AG08396 (cell line): ENCODE measurements at places on chromosomes 13 and 19.

DNA sequence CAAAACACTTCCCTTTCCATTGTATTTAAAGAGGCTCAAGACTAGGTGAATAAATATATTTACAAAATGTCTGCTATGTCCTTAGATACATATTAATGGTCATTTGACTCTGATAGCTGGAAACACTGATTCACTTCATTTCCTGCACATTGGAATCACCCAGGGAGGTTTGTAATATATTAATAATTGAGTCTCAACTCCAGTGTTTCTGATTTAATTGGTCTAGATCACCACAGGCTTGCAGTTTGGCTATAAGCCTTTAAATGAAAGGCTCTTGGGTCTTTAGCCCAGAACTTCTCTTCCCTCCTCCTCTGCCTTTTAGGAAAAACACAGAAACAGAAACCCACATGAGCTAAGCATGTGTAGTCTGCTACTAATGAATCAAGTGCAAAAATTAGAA lies 378.0 kb downstream of the TBC1D4 start:
- DNase-seq = no peak

GRCh38 chr13:72567566-72567965 lies 159.9 kb downstream of the MZT1 start:
- no peak for DNase-seq

- DNase-seq = no peak
These were observed 183.7 kb downstream of the TEX29 start for GRCh38 chr13:111503905-111504695.

GRCh38 chr13:43388282-43389034 lies 365.1 kb downstream of the DNAJC15 start:
- no peak for DNase-seq

DNA sequence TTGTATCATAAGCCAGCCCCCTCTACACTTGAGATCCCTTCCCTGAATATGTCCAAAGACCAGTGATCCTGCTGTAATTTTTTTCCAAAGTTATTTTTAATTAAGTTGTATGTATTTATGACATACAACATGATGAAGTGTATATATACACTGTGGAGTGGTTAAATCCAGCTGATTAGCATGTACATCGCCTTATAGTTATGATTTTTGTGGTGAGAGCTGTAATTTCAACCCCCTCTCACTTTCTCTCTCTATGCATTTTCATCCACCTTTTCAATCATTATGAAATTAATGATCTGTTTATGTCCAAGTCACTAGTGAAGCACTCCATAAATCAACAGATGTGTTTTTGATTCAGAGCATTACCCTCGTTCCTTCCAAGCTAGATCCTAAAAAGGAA lies 85.3 kb downstream of the KCTD12 start:
- no peak for DNase-seq

DNA sequence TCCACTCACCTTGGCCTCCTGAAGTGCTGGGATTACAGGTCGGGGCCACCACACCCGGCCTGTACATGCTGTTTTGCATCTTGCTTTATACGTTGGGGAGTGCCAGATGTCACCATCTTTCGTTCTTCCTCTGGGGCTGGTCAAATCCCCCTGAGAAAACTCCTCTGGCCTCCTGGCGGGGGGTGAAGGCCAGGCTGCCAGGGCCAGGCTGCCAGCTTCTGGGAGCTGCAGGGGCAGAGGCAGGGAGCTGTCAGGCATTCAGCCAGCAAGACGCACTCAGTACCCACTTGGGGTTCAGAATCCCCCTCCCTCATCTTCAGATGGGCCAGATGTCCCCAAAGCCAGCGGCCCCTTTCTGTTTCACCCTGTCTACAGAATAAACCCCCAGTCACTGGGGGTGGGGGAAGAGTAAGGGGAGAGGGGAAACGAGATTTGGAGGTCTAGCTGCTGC lies 16.1 kb downstream of the ZSWIM9 start:
- DNase-seq = no peak

DNA sequence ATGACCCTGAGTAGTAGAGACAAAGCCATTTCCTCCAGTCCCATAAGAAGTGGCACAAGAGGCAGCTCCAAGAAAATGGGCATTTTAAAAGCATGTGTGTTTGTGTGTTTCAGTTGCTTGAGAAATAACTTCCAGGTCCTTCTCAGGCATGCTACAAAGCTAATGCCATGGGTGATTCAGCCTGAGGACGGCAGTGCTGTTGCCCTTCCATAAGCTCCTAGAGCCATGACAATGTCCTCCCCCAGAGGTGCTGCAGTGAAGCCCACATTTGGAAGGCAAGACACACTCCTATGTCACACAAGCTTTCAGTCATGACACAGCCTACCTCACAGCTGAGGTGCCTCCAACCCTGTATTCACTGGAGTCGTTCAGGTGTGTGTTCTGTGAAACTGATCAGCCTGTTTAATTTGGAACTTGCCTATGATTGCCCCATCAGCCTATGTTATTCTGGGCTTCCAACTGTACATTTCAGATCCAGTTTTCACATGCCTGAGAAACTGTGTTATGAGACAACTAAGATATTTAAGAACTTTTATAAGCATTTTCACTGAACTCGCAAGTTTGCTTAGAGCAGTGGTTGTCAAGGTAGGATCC lies 213.6 kb downstream of the FOXO1 start:
- DNase-seq = no peak

GRCh38 chr19:6061376-6062130 lies 48.7 kb downstream of the RFX2 start:
- DNase-seq = no peak

- no peak for DNase-seq
These were observed 36.3 kb upstream of the ZNF724 start for GRCh38 chr19:23286477-23286876.

DNA sequence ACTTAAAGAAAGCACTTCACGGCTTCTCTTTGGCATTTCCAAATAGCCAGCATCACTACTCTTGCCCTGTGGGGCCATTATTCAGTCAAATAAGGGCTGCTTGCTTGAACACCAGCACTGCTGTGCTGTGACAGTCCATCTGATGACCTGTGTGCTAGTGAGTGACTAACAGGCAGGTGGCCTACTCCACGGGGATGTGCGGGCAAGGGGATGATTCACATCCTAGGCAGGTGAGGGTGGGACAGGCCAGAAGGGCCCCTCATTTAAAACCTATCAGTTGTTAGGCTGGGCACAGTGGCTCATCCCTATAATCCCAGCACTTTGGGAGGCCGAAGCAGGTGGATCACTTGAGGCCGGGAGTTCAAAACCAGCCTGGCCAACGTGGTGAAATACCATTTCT lies 8.2 kb downstream of the CCNE1 start:
- DNase-seq = no peak
